ENCODE measurements at places on chromosomes 12 and 14.

DNA sequence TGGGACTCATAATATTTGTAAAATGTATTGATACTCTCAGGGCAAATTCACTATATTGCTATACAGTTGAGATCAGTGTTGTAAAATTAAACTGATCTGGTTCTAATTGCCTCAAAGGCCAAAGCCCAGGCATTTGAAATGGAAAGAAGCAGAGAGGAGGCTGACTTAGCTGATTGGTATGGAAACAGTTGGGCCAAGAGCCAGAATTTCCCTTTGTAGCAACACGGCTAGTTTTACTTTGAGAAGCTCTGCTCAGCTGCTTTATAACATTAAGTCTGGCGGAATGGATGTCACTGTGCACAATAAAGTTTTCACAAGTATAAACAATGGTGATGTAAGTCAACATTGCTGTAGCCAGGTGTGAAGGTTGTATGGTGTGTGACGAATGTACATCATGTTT is 186.4 kb downstream of the MSRB3 start:
- no peak for DNase-seq

- no peak for DNase-seq
Observed at GRCh38 chr12:45433441-45433868, 217.6 kb downstream of the ANO6 start.

DNA sequence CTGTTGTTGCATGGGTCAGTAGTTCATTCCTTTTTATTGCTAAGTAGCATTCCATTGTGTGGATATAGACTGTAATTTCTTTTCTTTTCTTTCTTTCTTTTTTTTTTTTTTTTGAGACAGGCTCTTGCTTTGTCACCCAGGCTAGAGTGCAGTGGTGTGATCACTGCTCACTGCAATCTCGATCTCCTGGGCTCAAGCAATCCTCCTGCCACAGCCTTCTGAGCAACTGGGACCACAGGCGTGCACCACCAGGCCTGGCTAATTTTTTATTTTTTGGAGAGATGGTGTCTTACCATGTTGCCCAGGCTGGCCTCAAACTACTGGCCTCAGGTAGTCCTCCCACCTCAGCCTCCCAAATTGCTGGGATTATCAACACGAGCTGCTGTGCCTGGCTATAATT is 5.2 kb downstream of the ATP6V0A2 start:
- no peak for DNase-seq

GRCh38 chr14:52227619-52228222 is 39.8 kb upstream of the PTGDR start:
- no peak for DNase-seq

GRCh38 chr12:101013993-101014392 is 196.0 kb downstream of the SLC5A8 start:
- DNase-seq: no peak

- no peak for DNase-seq
Observed at GRCh38 chr14:96409701-96410100, 17.8 kb downstream of the AK7 start.

DNA sequence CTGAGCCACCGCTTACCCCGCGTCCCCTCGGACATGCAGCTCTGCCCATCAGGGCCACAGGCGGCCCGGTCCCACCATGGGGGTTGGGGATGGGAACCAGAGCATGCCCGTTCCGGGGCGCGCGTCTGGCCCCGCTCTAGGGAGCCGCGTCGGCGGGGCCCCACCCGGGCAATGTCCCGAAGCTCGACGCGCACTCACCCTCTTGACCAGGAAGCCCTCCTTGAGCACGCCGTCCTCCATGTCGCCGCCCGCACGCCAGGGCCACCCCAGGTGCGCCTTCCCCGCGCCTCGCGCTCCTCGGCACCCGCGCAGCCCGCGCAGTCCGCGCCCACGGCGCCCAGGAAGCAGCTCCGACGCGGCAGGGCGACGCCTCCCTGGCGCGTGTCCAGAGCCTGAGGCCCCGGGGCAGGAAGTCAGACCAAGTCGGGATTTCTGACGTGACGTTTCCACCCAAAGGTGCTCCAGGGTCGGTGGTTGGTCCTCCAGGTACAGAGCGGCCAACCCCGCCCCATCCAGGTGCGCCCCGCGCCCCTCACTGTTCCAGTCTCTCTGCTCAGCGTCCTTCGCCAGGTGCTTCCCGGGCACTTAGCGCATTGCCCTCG is at the start of gene PLEK2:
Gene PLEK2, minus strand, starts transcription at position 346 of the 602 bp plus-strand sequence. Its CDS starts 106 bp downstream, at position 240.
- DNase-seq: no peak

Data from NCI-H446 (cell line).